Suppressor macrophage treated with lipopolysaccharide for 1 hour (primary cell): ENCODE measurements at places on chromosomes 4 and X.

DNA sequence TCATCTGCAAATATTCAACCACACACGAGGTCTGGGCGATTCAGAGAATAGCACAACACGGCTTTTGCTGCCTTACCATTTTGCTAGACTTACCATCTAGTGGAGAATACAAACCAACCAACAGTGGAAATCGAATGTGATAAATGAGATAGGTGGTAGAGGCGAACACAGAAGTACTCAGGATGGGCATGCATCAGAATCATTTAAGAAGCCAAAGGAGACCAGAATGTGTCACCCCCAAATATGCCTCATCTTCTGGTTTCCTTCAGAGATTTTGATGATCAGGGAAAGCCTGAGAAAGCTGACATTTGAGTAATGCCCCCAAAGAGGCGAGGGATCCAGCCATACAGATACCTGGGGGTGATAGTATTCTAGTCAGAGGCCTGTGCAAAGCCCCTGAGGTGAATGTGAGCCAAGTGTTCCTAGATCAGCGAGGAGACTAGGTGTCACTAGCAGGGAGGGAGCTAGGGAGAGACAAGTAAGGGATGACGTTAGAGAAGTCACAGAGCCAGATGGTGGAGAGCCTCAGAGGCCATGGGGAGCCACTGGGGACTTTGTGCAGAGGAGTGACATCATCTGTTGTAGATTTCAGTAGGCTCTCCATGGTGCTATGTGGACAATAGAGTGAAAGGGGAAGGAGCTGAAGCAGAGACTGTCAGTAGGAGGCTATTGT, 1.7 kb downstream of the MTMR1 start:
- DNase-seq, result peak; percentile 68

DNA sequence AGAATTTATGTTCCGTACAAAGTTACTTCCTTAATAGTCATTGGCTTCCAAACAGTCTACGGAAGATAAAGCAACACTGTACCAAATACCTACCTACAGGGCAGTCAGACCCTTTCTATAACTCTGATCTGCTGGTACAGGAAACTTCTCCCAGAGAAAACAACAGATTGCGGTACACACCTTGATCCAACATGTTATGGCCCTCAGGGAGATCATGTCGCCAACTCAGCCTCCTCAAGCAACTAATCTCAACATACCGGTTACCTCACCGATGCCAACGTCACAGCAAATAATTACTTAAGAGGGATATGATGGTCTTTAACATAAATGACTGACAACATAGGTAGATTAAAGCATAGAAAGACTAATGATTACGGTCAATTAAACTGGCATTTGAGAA, 70.4 kb downstream of the RFC1 start:
- no peak for DNase-seq

DNA sequence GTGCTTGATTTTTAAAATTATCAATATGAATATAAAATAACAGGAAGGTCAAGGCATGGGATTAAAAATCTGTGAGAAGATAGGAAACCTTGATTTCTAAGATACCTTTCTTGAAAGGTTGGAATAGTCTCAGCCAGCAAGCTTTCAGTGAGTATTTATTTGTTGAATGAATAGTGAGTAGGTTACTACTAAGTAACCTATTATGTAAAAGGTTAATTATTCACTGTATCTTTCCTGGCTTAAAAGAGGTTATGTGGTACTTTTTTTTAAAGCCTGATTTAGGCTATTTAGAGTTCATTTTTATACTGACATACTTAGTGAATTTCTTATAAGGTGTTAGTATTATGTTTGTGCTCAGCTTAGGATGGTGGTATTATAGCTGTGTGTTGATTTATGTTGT, 123.5 kb downstream of the PTPN13 start:
- no peak for DNase-seq

DNA sequence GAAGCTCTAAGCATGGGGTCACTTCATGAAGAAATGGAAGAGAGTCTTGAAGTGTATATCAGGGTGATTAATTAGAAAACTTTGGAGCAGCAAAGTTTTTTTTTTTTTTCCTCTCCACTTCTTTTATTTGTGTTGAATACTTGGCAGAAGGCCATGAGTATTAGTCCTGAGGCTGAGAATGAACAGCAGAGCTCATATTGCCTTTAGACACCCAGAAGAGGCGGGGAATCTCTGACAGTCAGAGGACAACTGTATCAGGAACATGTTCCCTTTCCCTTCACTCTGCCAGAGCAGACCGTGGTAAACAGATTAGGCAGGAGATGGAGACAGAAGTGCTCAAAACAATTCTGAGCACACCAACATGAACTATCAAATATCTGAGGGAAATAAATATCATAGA, 300.9 kb downstream of the FAM47A start:
- DNase-seq, result no peak

- DNase-seq, result no peak
Observed at GRCh38 chr4:6384541-6384940, 87.9 kb downstream of the PPP2R2C start.

DNA sequence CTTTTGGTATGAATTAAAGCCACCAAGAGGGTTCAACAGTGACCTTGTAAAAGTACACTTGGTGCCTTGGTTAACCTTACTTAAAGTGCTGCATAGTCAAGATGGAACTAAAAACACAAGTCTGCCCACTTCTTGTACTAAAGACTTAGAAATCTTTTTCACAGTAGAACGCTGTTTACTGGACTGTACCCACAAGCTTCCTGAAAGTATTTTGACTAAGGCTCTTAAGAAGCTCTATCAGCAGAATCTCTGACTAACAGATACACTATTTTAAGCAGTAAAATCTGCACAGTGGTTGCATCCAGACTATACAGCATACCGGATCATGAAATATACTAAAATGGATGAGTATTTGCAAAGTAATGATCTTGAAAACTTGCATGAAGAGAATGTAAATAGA, 7.2 kb downstream of the RAB28 start:
- no peak for DNase-seq

GRCh38 chr4:168409089-168409801, 71.0 kb downstream of the DDX60L start:
- no peak for DNase-seq

DNA sequence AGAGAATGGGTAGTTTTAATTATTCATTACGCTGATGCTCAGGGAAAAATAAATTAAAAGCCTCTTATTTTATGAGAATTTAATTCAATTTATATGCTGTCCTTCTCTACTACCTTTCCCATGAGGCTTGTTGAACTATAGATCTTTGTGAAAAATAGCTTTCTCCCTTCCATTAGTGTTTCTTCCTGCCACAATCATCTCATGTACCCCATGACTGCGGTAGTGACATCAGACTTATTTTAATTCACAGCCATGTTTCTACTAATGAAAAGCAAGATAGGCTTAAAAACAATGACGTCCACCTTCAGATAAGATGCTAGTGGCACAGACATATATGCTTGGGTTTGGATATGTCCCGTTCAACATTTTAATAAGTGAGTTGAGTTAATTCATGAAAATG, 87.4 kb upstream of the TMEM47 start:
- no peak for DNase-seq

GRCh38 chr4:182496408-182496807, 253.2 kb downstream of the TENM3 start:
- DNase-seq, result no peak

DNA sequence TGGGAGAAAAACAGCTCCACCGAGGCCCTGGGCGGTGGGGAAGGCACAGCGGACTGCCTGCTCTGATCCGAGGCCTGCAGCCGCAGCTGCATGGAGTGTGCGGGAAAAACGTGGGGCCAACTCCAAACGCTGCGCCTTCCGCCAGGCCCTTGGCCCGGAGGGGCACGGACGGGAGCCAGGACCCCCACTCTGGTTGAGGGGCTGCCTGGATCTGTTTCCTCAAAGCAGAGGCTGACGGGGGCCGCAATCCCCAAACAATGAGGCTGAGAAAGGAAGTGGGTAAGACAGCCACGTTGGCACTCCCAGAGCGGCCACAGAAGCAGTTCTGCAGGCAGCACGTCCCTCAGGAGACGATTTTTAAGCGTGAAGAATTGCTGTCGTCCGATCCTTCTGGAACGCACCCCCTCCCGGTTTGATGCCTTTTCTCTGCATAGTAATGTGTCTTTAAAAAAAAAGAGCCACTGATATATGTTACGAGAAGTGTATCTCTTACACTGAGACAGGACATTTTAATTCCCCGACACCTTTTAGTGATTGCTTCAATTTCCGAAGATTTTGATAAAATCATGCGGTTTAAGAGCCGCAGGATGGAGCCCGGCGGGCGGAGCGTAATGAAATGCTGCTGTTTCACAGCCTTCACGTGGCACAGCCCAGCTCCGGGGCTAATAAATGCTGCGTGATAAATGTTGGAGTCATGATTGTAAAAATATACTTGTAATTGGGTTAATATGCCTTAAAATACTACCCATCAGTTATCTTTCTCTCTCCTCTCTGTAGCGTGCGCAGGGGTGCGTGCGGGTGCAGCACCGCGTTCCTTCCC, 85.7 kb downstream of the FAM53A start:
- no peak for DNase-seq

DNA sequence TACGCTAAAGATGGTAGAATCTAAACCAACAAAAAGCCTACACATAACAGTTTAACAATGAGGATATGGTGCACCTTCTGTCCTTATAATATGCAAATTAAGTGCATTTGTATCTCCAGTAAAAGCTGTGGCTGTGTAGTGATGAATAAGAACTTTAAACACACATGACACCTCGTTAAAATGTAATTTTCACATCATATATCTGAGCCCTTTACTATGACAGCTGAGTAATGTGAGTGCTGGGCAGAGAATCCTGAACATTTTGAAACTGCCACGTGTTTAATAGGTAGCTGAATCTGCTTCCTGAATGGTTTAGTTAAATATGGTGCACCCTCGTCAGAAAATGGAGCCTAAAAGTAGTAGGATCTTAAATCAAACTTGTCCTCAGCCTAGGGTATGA, 540.8 kb downstream of the ADGRL3 start:
- DNase-seq, result no peak

DNA sequence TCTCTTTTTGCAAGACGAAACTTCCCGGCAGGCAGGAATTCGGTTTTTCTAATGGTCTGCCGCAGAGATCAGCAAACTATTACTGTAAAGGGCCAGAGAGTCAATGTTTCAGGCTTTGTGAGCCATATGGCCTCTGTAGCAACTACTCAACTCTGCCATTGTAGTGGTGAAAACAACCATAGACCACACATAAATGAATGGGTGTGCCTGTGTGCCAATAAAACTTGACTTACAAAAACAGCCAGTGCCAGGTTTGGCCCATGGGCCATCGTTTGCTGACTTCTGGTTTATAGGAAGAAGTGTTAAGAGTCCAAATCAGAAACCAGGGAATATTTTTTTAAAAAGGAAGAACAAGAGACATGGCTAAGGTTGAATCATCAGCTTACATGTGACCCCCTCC, 163.0 kb downstream of the SH3KBP1 start:
- DNase-seq, result peak; percentile 41

DNA sequence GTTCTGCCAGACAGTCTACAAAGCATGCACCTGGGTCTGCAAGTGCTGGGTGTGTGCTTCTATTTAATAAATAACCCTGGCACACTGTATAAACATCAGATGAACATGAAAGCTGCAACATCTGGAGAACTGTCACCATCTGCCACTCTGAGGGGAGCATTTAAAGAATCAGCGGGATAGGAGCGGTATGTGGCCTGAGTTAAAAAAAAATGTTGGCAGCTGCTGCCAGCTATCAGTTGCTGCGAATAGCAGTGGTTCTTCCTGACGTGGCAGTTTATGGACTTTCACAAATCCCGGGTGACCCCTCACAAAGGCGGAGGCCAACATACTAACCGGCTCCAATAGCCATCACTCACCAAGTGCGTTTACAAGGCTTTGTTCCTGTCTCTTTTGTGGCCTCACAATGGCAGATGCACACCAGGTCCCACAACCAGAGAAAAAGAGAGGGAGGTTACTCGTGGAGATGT, 95.1 kb downstream of the RASL11B start:
- DNase-seq, result no peak

DNA sequence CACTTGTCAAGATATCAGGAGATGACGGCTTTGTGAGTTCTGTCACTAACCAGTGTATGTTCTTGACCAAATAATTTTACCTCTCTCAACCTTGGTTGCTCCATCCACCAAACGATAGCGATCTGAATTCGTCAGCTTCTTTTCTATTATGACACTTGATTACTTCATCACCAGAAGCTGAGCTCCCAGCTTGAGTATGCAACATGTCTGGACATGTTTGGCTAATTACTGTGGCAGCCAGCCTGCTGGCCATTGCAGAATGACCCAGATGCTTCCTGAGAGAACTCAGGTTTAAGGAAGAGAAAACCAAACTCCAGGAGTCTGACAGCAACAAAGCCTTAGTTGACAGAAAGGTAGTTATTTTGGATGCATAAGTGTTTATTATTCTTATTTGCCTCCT, 46.4 kb upstream of the PARM1 start:
- no peak for DNase-seq

- DNase-seq, result no peak
Observed at GRCh38 chr4:155026715-155027114, 181.7 kb upstream of the NPY2R start.

DNA sequence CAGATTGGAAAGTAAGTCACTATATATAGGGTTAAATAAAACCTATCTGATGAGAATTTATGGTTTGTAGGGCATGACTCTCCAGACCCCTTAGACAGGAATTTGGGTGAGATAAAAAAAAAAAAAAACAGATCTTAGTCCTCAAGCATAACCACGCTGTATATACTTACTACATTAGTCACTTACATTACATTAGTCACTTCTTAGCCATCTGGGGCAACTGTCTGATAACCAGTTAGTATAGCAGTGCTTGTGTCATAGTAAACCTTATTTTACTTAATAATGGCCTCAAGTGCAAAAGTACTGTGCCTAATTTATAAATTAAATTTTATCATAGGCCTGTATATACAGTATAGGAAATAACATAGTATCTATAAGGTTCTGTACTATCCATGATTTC, 60.2 kb upstream of the RPS6KA6 start:
- DNase-seq, result no peak

- no peak for DNase-seq
Observed at GRCh38 chr4:1754336-1754735, 33.0 kb downstream of the TACC3 start.

DNA sequence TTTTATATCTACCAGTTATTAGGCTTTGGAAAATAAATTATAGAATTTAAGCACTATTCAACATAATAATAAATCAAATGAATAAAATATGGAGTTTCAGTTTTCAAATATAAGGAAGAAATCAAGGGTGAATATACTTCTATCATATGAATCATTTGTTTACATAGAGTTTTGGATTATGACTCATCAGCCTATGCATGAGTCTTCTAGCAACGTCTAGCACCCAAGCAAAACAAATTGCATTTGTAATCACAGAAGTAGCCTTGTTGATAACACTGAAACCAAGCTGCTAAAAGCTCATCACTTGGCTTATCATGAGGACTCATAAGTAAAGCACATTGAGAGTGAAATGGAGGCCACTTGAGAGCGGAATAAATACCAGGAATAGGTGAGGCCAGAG, 434.6 kb downstream of the PCDH11X start:
- no peak for DNase-seq

- DNase-seq, result peak; percentile 73
Observed at GRCh38 chrX:23773601-23774175, 9.3 kb upstream of the SAT1 start.

DNA sequence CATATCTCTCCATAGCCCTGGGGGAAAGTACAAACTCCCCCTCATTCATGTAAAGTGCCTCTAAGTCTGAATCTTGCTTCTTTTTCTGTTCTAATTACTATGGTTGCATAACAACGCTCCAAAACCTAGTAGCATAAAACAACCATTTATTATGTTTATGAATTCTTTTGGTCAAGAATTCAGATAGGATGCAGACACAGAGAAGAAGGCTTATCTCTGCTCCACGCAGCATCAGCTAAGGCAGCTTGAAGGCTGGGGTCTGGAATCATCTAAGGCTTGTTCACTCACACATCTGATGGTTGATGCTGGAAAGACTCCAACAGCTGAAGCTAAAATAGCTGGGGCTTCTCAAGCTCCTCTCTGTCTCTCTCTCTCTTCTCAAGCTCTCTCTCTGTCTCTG, 564.5 kb downstream of the ZNF674 start:
- DNase-seq, result no peak
